CD8-positive, alpha-beta memory T cell (primary cell): ENCODE measurements at places on chromosomes 2 and 18.

DNA sequence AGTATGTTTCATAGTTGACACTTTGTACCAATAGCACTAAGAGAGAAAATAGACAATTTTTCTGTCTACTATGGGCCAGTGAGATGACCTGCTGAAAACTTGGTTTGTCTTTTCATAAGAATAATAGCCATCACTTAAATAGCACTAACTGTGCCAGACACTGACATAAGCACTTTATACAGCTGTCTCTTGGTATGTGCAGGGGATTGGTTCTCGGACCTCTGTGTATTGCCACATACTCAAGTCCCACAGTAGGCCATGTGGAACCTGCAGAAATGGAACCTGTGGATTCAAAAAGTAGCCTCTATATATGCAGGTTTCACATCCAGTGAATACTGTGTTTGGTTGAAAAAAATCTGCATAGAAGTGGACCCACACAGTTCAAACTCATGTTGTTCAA is 126.7 kb downstream of the XRCC5 start:
- DNase-seq: no peak

GRCh38 chr2:12918138-12918834 is 201.6 kb downstream of the TRIB2 start:
- DNase-seq: no peak

GRCh38 chr2:235518322-235519090 is 24.7 kb downstream of the AGAP1 start:
- DNase-seq: no peak

DNA sequence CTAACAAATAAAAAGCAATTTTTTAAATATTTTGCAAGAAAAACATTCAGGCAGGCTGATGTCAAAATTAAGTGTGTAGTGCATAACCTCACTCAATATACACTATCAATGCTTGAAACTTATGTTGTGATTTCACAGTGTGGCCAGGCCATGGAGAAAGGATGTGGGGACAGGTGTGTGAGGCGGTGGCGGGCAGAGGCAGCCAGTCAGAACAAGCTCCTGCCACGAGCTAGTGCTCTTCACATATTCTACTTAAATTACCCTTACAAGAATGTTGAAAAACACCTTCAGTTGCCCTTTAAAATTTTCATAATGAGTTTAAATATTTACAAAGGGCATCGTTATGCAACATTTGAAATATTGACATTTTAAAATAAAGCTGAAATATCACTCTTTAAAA is 43.2 kb downstream of the CYB5A start:
- no peak for DNase-seq

- DNase-seq: no peak
Observed at GRCh38 chr2:177666408-177666807, 273.8 kb downstream of the AGPS start.

- DNase-seq: no peak
Observed at GRCh38 chr2:11539317-11540147, 5.7 kb downstream of the GREB1 start.

GRCh38 chr2:120456867-120457266 is 110.9 kb downstream of the INHBB start:
- DNase-seq: peak; percentile 10

GRCh38 chr2:81266106-81266505 is 961.6 kb upstream of the LRRTM1 start:
- no peak for DNase-seq

- DNase-seq: no peak
Observed at GRCh38 chr2:64489081-64489751, 34.9 kb upstream of the AFTPH start.

DNA sequence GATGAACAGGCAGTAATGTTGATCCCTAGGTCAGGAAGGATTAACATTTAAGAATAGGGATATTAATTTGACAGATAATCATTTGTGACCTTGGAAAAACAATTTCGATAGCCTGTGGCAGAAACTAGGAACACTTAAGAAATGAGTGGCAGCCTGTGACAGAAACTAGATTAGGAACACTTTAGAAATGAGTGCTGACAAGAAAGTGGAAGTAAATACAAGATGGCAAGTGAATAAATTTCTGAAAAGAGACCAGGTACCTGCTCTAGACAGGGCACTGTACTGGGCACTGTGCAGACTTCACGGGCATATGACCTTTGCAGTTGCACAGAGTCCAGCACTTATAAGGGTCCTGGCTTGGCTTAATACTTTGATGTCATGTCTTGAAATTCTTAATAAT is 5.5 kb upstream of the HNRNPA3 start:
- DNase-seq: no peak

GRCh38 chr18:46002934-46003333 is 35.8 kb upstream of the EPG5 start:
- no peak for DNase-seq

DNA sequence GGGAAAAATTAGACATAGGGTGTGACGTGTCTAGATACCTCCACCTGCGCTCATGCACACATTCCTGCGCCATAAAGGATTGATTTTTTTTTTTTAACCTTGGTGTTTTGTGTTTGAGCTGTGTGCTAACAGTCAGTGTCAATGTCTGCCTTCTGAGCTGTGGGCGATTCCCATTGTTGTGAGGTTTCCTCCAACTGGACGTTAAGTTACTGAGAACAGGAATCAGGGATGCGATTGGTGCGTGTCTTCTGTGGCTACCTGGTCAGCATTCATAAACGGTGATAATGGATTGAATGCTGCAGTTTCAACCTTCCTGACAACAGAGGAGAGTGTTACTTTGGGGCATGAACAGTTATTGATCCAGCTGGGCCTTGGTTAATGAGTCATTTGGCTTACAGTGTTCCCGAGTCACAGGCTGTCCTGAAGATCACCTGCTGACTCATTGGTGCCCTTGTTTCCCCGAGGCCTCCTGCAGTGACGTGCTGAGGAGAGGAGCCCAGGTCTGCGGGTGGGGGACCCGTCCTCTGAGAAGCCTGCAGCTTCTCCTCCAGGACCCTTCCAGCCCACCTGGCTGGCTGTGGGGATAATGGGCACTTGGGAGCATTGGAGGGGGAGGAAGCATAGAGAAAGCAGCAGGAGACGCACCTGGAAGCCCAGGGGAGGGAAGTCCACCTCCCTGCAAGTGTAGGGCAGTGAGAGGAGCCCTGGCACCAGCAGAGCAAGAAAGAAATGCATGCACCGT is 25.8 kb upstream of the CABYR start:
- no peak for DNase-seq

GRCh38 chr18:7953095-7953958 is 386.2 kb downstream of the PTPRM start:
- no peak for DNase-seq

DNA sequence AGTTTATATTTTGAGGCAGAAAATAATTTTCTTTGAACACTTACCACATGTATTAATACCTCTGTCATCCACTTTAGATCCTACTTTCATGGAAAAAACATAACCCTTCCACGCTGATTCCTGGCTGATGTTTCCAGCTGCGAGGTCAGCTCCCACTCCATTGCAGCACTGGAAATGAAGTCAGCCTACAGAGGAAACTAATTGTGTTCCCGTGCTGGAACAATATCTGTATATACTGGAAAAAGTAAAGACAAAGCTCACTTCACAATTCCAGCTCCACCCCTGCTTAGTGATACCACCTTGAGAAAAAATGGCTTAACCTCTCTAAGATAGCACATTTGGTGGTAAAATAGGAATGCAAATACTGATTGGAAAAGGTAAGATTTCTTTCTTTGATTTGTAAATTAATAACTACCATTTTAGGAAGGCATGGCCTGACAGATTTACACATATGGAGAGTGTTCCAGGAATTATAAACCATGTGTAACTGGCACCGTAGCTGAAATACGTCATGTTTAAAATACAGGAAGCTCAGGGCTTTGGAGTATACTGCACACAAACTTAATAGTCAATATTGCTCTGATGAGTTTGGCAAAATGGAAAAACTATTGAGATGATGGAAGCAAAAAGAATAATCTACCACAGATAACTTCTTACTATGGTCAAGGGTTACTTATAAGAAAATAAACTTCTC is 90.0 kb downstream of the TRIB2 start:
- DNase-seq: no peak

- no peak for DNase-seq
Observed at GRCh38 chr2:215797676-215798075, 215.7 kb downstream of the MREG start.

DNA sequence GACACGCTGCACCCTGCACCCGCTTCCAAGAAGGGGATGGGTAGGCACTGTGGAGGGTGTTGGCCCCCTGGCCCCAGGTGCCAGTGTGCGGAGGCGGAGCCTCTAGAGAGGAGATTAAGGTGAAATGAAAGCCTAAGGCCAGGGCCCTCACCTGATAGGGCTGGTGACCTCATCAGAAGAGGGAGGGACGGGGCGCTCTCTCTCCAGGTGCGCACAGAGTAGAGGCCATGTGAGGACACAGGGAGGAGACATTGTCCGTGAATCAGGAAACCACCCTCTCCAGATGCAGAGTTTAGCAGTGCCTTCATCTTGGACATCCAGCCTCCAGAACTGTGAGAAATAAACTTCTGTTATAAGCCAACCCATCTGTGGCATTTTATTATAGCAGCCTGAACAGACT is 62.3 kb downstream of the PSMG2 start:
- DNase-seq: no peak

GRCh38 chr2:74334931-74335333 is 8.3 kb downstream of the SLC4A5 start:
- DNase-seq: peak; percentile 67

GRCh38 chr2:201176081-201176481 is 6.9 kb upstream of the CASP10 start:
- DNase-seq: no peak

- no peak for DNase-seq
Observed at GRCh38 chr18:78925557-78926242, 53.9 kb upstream of the SALL3 start.
